Cardiac fibroblast (primary cell): ENCODE measurements at places on chromosomes 7 and 10.
A peak's percentile ranks its signal among the peaks of the same experiment; 100 is the strongest.

DNA sequence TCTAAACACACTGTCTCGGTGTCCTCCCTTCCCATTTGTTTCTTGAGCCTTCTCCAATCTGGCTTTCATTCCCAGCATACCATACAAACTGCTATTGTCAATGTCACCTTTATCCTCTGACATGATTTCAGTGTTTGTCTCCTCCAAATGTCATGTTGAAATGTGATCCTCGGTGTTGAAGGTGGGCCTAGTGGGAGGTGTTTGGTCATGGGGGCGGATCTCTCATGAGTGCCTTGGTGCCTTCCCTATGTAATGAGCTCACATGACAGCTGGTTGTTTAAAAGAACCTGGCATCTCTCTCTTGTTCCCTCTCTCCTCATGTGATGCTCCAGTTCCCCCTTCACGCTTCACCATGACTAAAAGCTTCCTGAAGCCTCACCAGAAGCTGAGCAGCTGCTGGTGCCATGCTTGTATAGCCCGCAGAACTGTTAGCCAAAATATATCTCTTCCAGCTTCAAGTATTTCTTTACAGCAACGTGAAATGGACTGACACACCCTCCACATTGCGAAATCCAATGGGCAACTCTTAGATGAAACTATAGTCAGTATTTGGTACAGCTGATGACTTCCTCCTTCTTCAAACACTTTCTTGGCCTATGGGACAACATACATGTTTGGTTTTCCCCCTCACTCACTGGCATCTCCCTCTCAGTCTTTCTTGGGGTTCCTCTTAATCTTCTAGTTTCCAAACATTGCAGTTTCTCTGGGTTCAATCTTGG is 27.8 kb downstream of the RNLS start:
- DNase-seq: no peak

- DNase-seq: peak; percentile 26
Observed at GRCh38 chr10:103983367-103983911, 16.5 kb downstream of the SLK start.

DNA sequence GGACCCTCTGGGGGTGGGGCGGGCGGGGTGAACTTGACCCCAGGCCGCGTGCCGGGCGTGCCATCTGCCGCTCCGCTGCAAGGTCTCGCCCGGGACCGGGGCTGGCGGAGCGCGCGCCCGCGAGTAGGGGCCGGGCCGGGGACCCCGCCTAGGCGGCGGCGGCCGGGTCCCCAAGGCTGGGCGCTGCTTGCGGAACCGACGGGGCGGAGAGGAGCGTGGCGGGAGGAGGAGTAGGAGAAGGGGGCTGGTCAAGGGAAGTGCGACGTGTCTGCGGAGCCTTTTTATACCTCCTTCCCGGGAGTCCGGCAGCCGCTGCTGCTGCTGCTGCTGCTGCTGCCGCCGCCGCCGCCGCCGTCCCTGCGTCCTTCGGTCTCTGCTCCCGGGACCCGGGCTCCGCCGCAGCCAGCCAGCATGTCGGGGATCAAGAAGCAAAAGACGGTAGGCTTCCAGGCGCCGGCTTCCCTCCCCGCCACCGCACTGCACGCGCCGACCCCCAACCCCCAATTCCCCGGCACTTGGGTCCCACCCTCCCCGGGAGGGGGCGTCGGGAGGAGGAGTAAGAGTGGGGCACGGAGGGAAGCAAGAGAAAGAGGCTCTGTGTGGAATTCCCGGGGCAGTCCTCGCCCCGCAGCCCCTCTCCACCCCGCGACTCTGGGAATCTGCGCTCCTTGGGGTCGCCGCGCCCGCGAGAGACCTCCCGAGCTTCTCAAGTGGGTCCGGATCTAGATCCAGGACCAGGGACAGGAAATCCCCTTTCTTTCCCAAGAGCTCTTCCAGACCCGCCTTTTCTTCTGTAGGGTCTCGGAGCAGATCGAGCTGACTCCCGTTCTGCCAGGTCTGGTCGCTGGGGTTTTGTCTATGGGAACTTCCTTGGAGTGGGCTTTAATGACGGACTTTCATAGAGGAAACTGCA is at the start of gene PAPSS2:
PAPSS2 (plus strand) TSS at position 308 of the 913 bp plus-strand sequence; CDS start at position 412, 104 bp downstream.
- peak; percentile 88 for DNase-seq

GRCh38 chr10:22750131-22750530 is 35.8 kb upstream of the PIP4K2A start:
- peak; percentile 40 for DNase-seq

- no peak for DNase-seq
Observed at GRCh38 chr7:46028246-46028645, 107.2 kb upstream of the IGFBP3 start.

DNA sequence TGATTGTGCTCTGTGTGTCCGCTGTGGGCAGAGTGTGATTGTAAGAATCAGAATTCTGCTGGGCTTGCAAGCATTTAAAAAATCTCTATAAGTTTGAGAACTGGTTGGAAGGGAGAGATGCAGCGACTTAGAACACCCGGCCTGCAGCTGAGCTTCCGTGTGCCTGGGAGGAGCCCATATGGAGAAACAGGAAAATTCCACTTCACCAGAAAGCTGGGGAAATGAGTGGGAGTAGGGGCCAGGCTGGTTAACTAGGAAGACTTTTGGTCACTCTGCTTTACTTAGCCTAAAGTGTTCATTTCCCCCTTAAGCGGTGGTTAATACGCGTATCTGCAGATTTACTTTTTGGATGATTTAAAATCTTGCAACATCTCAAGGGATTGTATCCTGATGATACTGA is 72.2 kb downstream of the TCF7L2 start:
- no peak for DNase-seq

DNA sequence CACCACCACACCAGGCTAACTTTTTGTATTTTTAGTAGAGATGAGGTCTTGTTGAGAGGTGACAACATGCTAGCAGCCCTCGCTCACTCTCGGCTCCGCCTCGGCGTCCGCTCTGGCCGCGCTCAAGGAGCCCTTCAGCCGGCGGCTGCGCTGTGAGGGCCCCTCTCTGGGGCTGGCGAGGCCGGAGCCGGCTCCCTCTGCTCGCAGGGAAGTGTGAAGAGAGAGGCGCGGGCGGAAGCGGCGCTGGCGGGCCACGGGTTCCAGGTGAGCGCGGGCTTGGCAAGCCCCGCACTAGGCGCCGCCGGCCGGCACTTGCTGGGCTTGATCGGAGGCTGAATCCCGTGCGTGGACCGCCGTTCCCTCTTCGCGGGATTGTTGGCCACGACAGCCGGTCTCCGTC is 83.0 kb downstream of the EEPD1 start:
- no peak for DNase-seq
